ENCODE measurements at places on chromosomes 2 and 18.

- DNase-seq: no peak
Observed at GRCh38 chr2:175205523-175205922, 24.0 kb upstream of the ATP5MC3 start.

- no peak for DNase-seq
Observed at GRCh38 chr18:54426085-54426665, 68.5 kb downstream of the C18orf54 start.

- DNase-seq: no peak
Observed at GRCh38 chr18:79199691-79200374, 130.6 kb downstream of the ATP9B start.

- DNase-seq: no peak
Observed at GRCh38 chr2:55618025-55618274, 528 bp upstream of the PPP4R3B start.

DNA sequence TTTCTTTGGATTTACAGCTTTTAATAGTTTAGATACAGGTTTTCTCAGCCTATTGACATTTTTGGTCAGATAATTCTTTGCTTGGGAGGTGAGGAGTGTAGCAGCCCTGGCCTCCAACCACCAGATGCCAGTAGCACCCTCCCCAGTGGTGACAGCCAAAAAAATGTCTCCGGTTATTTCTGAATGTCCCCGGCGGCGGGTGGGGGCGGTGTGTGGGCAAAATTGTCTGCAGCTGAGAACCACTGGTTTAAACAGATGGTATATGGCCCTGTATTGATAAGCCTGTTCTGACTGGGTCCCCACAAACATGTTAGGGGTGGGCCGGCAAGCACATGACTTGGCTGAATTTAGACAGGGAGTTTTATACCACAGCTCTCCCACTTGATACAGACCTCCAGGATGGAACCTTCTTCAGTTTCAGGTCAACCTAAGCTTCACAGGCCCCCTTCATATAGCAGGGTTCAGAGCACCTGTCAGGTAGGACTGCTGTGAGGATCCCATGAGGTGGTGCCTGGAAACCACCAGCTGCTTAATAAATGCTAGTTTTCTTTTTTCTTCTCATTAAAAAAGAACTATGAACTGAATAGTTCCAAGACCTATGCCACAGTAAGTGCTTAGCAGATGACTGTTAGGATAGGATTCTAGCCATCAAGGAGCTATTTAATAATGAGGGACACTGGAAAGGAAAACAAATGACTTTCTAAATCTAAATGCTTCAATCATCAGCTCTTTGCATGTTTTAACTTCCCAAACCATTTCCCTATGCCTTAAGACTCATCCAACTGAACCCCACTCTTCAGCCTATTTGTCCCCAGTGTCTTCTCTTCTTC is 18.1 kb downstream of the LPIN2 start:
- DNase-seq: peak; percentile 80

DNA sequence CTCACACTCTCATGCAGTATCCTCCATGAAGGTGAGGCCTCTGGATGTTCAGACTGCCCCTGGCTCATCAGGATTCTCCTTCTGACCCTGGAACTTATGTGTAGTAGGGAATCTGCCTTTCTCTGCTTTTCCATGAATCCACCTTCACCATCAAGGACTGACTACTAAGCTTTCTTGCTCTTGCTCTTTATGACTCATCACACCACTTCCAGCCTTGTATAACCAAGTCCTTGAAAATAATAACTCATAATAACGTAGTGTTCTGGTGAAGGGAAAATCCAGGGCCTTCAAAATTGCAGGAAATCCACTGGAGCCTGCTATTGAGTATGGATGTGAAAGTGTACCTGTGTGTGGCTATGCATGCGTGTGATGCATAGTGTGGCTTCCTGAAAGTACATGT is 11.3 kb upstream of the KCNS3 start:
- DNase-seq: no peak

DNA sequence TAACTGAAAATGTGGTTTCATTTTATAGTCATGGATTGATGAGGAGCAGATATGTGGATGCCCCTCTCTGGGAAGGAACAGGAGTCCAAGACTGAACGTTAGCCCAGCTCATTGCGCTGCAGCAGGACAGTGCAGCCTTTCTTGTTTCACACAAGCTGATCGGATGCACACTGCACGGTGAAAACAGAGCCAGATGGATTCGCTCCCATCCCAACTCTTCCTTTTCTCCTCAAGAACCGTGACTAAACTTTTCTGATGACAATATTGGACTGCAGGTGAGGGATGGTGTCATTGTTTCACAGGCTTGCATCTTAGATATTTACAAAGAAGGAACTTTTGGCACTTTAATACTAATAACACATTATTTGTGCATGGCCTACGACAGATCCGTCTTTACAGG is 33.8 kb upstream of the COPS8 start:
- no peak for DNase-seq

DNA sequence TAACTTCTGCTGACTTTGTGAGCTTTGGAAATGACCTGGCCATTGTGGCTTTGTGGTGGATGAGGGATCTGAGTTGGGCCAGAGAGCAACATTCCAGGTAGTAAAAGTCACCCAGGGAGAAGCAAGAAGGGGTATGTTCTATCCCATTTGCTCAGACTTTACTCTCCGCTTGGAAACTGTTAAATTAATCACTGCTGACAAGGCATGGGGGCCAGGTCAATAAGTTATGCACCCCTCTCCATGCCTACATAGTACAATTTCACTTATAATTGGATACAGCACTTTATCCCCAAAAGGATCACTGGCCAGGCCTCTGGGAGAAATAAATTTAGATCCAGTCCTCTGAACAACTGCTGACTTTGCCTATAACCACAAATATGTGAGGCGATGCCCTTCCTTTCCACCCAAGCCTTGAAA is 92.1 kb downstream of the RPRM start:
- no peak for DNase-seq

DNA sequence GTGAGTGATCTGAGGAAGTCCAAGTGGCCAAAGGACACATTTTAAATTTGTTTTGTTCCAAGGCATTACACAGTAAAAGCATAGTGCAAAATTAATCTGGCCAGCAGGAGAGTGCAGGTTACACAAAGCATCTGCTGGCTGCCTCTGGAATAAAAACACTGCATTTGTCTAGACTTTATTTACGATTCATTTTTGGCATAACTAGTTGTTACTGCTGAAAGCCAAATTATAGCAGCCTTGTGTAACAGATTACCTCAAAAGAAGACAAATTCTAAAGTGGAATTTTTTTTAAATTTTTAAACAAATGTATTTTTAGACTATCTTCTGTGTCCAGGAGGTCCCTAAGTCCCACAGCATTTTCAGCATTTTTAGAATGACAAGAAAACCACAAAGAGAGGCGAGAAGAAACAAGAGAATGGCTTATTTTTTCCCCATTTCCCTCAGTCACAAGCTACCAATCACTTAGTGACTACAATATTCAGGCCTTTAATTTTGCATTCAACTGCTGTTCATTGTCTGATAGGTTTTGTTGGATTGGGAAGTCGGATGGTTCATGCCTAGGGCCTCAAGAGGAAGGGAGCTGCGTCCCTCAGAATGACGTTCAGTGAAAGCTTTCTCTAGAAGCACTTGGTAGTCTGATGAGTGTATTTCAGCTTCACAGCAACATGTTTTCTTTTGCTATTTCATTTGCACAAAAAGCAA is 46.0 kb downstream of the TMEFF2 start:
- no peak for DNase-seq

GRCh38 chr2:41329040-41329439 is 718.8 kb upstream of the PKDCC start:
- DNase-seq: no peak

DNA sequence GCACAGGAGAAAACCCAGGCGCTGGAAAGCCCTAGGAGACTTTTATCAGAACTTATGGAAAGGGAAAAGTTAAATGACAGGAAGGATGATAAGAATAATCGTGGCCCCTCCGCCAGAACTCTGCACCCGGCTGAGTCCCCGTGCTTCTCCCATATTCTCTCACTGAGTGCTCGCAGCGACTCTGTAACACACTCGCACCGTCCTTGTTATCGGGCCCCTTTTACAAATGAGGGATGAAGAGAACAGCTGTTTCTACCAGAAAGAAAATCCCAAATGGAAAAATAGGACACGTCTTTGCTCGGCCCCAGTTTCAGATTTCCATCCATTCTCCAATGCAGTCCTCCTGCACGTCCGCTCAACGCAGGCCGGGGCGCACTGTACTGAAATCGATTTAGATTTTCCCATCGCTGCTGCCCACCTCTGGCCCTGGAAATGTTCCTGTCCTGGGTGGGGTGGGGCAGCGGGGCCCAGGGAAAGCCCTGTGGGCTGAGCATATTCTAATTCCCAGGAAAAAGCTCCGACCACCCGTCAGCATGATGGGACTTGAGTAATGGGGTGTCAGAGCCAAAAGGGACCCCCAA is 66.4 kb downstream of the KCNF1 start:
- DNase-seq: no peak

- no peak for DNase-seq
Observed at GRCh38 chr18:34114996-34115395, 109.7 kb downstream of the NOL4 start.

DNA sequence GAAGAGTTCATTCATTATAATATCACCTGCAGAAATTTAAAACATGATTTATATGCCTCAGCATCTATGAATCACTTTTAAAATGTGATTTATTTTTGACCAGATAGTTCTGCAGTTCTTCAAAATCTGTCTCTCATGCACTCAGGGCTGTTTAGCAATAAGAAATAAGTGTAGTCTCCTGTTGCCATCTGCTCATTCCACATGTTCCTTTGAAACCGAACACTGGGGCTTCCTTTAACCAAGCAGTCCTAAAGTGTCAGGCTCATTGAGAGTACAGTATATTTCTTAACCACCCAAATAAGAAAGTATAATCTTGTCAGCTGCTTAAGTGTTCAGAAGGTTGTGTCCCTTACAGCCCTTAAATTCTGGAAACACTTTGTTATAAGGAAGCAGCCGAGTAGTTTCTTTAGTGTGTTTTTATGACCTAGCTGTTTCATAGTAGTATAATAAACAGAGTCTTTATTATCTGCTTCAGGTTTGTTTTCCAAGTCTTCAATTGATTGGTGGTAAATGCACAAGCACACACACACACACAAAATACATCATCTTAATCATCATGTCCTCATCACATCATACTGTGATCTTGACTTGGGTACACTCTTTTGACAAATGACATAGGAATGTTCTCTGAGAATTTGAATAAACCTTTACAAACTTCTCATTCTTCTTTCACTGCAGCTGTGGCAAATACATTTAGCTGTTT is 10.4 kb downstream of the WDR7 start:
- DNase-seq: no peak

DNA sequence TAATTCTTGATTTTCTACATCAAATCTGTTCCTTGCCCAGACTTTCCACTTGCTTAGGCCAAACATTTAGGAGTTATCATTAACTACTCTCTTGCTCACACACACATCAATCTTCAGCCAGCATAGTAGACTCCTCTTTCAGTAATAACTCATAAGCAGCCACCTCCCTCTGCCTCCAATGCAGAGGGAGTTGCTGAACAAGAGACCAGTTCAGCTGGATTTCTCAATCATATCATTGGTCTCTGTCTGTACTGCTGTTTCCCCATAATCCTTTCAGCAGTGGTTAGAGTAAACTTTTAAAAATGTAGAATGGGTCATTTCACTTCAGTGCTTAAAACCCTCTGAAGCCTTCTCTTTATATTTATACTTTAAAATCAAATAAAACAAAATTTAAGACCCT is 112.9 kb downstream of the SLC39A10 start:
- DNase-seq: no peak

DNA sequence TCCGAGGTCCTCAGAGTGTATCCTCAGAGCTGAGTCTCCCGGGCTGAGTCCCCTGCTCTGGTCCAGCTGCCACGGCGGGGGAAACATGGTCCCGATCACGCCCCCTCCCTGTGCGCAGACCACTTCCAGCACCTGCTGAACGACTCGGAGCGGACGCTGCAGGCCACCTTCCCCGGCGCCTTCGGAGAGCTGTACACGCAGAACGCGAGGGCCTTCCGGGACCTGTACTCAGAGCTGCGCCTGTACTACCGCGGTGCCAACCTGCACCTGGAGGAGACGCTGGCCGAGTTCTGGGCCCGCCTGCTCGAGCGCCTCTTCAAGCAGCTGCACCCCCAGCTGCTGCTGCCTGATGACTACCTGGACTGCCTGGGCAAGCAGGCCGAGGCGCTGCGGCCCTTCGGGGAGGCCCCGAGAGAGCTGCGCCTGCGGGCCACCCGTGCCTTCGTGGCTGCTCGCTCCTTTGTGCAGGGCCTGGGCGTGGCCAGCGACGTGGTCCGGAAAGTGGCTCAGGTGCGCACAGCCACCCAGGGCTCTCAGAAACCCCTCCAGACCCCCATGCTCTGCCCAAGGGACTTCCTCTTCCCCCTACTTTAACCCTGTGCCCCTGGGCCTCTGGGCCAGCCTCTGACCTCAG is 26.7 kb downstream of the GPC1 start:
- no peak for DNase-seq

- no peak for DNase-seq
Observed at GRCh38 chr18:50849419-50849821, 29.5 kb upstream of the ME2 start.

DNA sequence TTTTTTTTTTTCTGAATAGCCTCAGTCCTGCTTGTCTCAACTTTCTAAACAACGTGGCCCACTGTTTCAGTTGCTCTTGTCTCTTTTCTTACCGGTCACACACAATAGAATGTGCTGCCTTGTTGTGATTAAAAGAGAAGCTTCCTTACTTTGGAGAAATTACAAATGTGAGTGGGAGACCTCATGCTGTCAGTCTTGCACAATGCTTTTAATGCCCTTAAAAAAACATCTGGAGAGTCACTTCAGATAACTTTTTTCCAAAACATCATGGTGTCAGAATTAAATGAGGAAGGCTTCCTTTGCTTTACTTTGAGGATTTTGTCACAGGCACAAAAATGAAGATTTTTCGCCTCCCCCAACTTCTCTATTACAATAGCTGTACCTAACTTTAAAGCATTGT is 37.7 kb downstream of the LHCGR start:
- DNase-seq: no peak

DNA sequence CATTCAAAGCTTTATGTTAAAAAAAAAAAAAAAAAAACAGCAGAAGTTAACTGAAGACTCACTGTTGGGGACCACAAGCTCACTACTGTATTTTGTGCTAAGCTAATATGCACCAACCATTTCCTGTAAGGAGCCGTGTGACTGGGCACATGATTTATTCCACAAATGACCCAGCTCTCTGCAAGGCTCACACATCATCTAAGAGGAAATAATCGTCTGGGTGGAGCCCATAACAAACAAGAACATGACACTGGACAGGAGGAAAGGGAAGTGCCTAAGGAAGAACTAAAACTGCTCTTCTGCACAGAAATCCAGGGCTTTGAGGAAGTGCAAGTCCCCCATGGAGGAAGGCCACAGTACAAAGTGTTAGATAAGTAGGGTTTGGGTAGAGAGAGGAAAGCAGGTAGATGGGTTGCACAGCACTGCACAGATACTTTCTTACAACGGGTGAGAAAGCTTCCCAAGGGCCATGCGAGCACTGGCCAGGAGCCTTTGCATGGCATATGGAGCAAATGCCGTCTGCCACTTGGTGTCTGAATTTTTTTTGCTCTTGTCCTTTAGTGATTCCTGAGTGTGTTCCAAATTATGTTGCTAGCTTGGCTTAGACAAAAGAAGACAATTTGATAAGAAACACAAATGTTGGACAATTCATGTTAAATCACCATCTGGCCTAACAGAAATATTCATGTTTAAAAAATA is 24.4 kb downstream of the NFE2L2 start:
- peak; percentile 72 for DNase-seq

Data from CD4-positive, alpha-beta T cell treated with Interferon gamma for 1 hour (primary cell).